ENCODE measurements at places on chromosomes 3 and 15.
A peak's percentile ranks its signal among the peaks of the same experiment; 100 is the strongest.

- DNase-seq, result no peak
These were observed 448.1 kb upstream of the WNT5A start for GRCh38 chr3:55935241-55935640.

DNA sequence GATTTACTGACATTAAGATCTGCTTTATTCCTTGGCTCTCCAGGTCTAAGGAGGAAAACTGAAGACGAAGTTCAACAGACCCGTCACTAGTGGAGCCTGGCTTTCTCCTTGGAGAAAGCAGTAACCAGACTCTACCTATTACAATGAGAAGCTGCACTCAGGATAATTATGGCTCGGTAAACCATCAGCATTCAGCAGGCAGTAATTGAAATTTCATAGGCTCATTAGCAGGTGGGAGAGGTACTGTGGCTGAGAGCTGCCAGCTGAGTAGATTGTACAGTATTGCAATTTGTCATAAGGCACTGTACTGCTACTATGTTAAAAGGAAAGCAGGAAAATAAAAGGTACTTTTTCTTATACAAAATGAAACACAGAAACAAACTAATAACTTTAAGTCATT lies 51.2 kb downstream of the CHAC1 start:
- no peak for DNase-seq

- no peak for DNase-seq
These were observed 53.3 kb upstream of the SLC6A11 start for GRCh38 chr3:10762611-10763247.

DNA sequence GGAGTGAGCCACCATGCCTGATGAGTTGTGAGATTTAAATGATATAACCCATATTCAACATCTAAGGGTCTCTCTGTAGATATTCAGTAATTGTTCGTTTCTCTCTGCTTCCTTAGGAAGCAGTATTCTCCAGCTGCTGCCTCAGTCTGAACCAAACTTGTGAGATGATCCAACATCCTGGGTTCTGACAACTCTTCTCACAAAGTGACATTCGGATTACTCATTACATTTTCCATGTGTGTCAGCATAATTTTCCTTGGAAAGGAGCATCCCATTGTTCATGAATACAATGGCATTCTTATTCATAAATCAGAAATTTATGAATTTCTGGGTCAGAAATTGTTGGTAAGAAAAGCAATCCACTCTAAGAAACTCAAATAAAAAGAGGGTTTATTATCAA lies 15.0 kb upstream of the SEC22A start:
- peak; percentile 45 for DNase-seq

GRCh38 chr3:155730843-155731242 lies 14.0 kb downstream of the PLCH1 start:
- DNase-seq, result no peak

DNA sequence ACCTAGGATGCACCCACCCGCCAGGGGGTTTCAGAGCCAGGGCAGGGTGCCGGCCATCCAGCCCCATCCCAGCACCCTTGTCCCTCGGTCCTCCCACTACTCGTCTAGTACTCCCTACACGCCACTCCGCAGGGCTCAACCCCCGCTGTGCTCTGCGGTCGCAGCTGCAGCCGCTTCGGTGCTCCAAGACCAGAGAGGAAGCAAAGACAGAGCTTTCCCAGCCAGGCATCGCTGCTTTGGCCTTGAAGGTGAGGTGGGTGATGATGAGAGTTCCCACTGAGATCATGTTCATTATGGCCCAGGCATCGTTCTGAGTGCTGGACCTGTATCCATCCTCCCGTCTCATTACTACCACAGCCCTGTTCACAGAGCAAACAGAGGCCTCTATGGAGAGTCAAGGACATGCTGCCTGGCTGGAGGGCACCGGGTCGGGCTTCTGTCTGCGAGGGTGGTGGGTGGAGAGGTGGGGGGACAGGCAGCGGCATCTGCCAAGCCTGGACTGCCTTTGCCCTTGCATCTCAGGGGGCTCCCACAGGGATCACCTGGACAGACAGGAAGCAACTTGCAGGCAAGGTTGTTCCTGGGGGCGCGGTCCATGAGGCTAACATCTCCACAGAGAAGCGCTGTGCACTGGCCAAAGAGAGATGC lies 66.9 kb downstream of the KLF13 start:
- no peak for DNase-seq

- no peak for DNase-seq
These were observed 347.8 kb downstream of the MFSD1 start for GRCh38 chr3:159149633-159150032.

- DNase-seq, result peak; percentile 71
These were observed 1.4 kb downstream of the PLEKHO2 start for GRCh38 chr15:64842986-64843561.

DNA sequence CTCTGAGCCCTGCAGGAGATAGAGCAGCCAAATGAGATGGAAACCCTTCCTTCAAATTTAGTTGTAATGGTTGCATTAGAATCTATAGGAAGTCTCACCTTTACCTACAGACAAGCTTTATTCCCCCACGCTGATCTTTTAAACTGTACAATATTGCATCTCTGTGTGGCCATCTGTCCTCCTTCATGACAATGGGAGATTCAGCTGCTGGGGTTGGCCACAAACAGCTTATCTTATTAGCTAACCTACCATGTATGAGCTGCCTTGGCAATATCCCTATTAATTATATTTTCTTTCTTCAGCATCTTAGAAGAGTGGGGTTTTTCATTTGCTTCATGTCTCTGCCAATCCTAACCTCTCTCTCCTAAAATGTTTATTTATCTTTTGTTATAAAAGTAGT lies 238.7 kb upstream of the NR2E3 start:
- DNase-seq, result no peak

DNA sequence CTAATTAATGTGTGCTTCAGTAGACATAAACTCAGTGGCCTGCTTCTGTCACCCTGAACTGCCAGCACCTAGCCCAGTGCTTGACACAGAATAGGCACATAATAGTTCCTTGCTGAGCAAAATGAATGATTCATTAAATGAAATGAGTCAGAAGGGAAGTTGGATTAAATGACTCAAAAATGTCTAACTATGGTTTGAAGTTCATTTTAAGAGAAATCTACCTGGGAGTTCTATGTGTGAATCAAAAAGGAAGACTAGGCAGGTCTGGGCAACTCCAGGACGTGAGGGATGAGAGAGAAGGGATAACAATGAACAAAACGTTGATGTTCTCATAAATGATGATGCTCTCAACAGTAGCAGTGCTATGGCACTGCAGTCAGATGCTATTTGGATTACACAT lies 175.0 kb downstream of the CFAP20DC start:
- peak; percentile 27 for DNase-seq

- DNase-seq, result peak; percentile 34
These were observed 8.0 kb upstream of the CCDC33 start for GRCh38 chr15:74227968-74228722.

DNA sequence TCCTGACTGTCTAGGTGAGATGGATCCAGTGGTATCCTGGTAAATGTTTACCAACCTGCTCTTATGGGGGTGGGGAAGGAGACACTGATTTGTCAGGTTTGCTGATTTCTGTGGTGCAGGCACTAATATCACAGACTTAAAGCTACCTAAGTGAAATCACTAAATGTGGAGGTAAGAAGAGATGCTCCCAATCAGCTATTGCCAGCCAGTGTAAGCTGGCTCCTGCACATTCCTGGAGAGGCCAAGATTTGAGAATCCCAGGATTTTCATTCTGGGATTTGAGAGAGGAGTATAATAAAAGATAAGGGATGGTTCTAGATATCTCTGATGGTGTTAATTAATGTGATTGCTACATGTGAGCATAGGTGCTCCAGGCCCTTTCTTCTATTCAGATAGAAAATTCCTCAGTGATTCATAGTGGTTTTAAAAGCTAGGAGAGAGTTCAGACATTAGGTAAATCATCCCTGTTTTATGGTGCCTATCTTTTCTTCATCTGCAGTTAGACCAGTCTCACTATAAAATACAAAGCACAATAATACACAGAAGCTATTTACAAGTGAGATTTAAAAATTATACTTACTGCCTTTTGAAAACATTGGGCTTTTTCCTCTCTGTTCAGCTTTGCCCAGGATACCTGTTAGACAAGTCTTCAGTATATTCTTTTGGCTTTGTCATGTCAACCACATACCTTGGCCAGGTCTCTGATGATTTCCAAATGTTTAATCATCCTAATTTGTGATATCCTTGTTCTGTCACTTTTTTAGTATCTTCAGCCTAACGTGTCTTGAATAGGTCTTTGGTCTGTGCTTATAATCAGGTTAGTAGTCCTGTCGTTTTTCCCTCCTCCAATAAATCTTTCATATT lies 90.9 kb downstream of the MBNL1 start:
- DNase-seq, result no peak

DNA sequence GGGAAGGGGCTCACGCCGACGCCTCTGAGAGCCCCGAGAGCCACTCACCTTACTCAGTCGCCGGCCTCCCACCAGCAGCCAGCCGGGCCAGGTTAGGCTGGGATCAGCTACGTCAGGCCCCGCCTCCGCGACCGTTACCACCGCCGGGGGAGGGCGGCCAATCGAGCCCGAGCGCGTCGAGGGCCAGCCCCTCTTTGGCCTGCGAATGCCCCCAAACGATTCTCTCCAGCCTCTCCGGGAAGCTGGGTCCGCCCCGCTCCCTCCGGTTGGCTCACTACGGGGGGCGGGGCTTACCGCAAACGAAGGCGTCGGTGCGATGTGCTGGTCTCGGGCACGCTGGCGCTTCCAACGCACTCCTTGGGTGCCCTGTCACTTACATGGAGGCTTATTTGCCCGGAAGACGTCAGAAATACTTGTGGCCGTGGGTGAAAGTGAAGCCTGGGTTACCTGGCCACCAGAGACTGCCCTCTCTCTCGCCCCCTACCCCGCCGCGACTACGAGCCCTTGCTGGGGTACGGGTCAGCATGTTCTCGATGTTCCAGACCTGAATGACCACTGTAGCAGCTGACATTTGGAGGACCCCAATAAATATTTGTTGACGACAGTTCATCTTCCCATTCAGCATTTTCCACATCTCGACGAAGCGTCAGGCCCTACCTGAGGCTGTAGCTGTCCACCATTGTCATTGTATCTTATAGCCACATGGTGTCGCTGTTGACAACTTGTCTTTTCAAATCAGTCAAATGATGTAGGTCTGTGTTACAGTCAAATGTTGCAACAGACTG lies at the start of gene CEP70:
Gene CEP70, minus strand, starts transcription at position 111 of the 785 bp plus-strand sequence. CDS start 21,333 bp downstream, outside the sequence.
- DNase-seq, result peak; percentile 97

DNA sequence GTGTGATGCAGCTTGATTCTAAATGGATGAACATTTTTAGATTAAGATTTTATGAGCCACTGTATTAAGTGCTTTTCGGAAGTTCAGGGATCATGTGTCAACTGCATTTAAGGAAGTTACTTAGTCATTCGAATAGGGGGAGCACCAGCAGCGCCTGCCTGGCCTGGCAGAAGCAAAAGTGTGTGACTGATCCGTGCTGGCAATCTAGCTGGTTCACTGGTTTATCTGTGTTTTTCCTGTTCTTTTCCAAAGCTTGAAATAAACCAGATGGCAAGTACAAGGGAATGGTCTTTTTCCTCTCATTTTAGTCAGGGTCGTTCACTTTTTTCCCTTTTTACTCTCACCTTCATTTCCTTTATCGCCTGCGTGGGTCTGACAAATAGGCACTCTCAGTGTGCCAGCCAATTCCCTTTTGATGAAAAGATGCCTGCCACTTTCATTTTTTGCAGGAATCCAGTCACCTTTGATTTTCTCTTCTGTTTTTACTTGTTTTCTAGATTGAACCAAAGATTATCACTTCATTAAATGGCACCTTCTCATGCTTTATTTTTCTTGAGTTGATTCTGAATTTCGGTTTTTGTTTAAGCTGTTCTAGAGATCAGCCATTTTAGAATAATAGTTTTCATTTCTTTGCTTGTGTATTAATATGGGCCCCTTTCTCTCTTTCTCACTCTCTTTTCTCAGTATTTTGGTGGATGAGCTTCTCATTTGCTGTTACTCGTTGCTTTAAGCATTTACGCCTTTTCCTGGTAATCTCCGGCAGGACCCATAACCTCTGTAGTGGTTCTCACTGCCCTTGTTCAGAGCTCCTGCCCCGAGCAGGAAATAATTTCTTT lies 2.8 kb downstream of the ABHD2 start:
- DNase-seq, result peak; percentile 84

DNA sequence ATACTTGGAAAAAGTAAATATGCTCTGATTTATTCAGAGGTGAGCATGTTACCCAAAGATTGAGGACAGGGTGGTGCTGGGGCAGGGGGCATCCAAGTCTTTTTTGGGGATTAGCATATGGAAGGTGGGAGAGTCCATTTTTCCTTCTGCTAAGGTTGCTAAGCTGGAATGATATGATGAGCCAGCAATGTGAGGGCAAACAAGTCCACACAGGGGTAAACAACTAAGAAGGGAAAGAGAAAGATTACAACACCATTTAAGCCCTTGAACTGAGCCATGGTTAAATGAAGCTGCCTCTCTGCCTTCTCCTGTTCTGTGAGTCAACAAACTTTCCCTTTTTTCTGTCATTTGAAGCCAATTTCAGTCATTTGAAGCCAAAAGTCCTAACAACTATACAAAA lies 89.0 kb downstream of the RPL22L1 start:
- DNase-seq, result peak; percentile 35

DNA sequence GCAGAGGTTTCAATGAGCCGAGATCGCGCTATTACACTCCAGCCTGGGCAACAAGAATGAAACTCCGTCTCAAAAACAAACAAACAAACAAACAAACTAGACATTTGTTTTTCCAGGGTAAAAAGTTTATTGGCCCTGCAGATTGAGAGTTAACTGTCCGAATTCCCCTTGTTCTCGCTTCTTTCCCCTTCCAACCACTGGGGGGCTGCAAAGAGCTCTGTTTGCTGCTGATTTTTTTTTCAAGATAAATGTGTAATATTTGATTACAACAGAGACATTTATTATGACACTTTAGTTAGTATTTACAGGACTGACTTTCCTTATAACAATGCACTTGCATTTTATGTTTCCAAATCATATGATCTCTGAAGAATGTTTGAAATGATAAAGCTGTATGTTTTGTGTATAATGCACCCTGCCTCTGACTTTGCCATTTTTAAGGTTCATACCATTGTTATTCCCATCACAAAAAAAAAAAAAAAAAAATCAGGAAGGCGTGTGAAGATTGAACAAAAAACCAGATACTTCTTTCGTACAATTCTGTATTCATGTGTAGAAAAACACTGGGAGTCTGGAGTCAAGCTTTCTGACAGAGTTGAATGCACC lies 2.8 kb downstream of the CLSTN2 start:
- peak; percentile 58 for DNase-seq

- no peak for DNase-seq
These were observed 613 bp upstream of the ARHGEF3 start for GRCh38 chr3:56802378-56802745.

- no peak for DNase-seq
These were observed 57.3 kb downstream of the CEP63 start for GRCh38 chr3:134543113-134543512.

- DNase-seq, result no peak
These were observed 150.6 kb downstream of the DUT start for GRCh38 chr15:48481802-48482201.

DNA sequence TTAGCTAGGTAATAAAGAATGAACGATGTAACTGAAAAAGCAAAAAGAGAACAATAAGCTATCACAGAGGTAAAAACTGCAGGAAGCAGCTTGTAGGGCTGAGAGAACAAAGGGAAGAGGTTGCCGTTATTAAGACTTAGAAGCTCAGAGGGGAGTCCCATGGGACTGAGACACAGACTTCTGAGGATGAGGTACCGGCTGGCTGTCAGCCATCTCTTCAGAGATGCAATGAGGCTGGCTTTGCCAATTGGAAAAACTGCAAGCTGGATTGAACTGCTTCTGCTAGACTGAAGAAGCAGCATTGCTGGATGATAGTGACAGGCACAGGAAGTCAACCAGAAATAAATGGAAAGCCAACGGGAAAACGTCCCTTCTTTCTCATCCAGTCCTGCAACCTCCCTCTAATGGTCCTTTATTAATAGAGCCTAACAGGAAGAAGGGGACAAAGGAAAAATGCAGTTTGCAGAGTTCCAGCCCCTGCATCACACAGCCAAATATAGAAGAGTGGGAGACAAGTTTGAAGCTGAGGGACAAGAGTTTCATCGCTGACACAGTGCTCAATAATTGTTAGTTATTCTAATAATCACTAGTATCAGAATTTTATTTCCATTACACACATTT lies 21.1 kb upstream of the KLHL6 start:
- peak; percentile 35 for DNase-seq
